ENCODE measurements at places on chromosomes 2 and 18.
A peak's percentile ranks its signal among the peaks of the same experiment; 100 is the strongest.

DNA sequence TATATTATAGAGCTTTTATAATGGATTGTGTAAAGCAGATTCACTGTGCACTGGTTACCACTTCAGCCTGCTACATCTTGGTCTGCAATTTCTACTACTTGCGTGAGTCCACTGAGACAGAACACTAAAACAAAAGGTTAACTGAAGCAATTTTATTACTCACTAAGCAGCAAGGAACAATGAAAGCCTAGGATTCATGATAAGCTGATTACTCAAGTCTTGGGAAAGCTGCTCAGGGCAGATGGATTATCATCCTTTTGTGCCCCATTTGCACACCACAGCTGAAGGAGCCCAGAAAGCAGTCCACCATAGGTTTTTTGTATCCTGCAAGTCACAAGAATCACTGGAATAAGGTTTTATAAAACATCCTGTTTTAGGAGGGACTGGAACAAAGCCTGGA lies 1215.2 kb upstream of the TMEFF2 start:
- H3K27ac ChIP-seq, result no peak overlapping the region
- DNase-seq, result no peak
- H3K4me3 ChIP-seq, result no peak overlapping the region
- H3K4me1 ChIP-seq, result no peaks in the 10 kb centered on the region
- H3K27me3 ChIP-seq, result no peaks in the 10 kb centered on the region
- H3K36me3 ChIP-seq, result no peaks in the 10 kb centered on the region

DNA sequence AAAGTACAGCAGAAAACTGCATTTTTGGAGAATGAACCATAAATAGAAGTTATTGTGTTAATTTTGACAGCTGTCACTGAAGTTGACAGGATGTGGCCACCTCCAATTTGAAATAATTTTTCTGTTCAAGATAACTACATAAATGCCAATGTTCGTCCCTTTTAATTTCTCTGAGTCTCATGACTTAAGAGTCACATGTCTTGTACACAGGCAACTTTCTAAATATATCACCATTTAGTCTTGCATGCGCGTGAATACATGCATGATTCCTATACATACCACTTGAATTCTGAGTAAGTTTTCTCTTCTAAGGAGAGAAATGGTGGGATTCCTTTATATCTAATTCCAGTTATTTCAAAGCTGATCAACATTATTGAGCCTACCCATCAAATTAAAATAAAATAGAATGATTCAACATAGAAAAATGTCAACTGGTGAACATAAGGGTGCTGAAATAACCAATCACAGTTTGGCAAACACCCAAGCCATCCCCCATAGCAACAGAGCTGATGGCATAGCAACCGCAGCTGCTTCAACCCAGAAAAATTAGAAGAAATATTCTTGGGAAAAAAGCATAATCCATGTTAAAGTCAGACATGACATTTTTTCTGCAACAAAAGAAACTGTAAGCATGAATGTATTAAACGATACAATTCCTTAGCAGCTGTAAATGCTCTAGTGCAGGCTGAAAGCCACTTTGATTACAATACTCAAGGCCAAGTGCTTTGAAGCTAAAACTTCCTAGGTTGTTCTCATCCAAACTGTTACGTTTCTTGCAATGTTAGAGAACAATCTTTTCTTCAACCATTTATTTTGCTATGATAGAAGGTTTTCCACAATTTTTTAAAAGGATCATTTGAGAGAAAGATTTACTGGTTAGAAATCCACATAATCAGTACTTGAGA lies 282.7 kb downstream of the DLGAP1 start:
- DNase-seq, result no peak
- no peaks in the 10 kb centered on the region for H3K27me3 ChIP-seq
- no peaks in the 10 kb centered on the region for H3K4me1 ChIP-seq
- no peak overlapping the region for H3K4me3 ChIP-seq

GRCh38 chr2:62016957-62017356 lies 111.5 kb downstream of the COMMD1 start:
- H3K27ac ChIP-seq, result no peak overlapping the region
- no peak for DNase-seq
- no peaks in the 10 kb centered on the region for H3K36me3 ChIP-seq

GRCh38 chr18:6795307-6795706 lies 65.8 kb downstream of the ARHGAP28 start:
- H3K4me3 ChIP-seq, result no peak overlapping the region
- H3K27ac ChIP-seq, result no peak overlapping the region
- no peaks in the 10 kb centered on the region for H3K27me3 ChIP-seq
- H3K4me1 ChIP-seq, result no peaks in the 10 kb centered on the region
- DNase-seq, result no peak

- H3K27me3 ChIP-seq, result no peaks in the 10 kb centered on the region
- no peak for DNase-seq
- peaks cover 5% of the 10 kb centered on the region for H3K36me3 ChIP-seq
- no peak overlapping the region for H3K4me3 ChIP-seq
Measured at GRCh38 chr2:101794141-101794540, 96.6 kb downstream of the MAP4K4 start.

DNA sequence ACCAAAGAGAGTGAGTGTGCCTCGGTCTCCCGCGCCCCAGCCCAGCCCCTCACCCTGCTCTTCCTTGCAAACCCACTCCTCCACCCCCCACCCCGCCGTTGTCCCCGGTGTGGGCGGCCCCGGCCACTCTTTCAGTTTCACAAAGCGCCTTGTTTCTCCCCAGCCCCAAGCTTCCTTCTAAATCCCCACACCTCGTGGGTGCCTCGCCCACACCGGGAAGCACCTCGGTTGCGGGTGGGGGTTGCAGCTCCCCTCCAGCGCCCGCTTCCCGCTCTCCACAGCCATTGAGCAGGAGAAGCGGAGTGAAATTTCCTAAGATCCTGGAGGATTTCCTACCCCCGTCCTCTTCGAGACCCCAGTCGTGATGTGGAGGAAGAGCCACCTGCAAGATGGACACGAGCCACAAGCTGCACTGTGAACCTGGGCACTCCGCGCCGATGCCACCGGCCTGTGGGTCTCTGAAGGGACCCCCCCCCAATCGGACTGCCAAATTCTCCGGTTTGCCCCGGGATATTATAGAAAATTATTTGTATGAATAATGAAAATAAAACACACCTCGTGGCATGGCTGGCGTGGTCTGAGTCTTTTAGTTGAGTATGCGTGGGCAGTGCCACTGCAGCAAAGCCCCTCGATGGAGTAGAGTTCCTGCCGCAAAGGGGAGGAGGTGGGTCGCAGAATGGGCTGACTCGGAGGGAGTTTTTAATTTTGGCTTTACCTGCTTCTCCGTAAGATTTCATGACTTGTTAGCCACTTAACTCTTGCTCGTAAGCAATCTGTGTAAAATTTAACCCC lies 848 bp downstream of the TMSB10 start:
- DNase-seq, result peak; percentile 72
- peaks cover 14% of the 10 kb centered on the region for H3K36me3 ChIP-seq
- H3K4me1 ChIP-seq, result peaks cover 15% of the 10 kb centered on the region
- no peaks in the 10 kb centered on the region for H3K27me3 ChIP-seq
- peak overlapping the region; percentile 85 for H3K27ac ChIP-seq

GRCh38 chr2:164662868-164663631 lies 41.8 kb upstream of the GRB14 start:
- no peaks in the 10 kb centered on the region for H3K27me3 ChIP-seq
- DNase-seq, result no peak
- H3K27ac ChIP-seq, result no peak overlapping the region
- no peaks in the 10 kb centered on the region for H3K36me3 ChIP-seq
- no peaks in the 10 kb centered on the region for H3K4me1 ChIP-seq
- H3K4me3 ChIP-seq, result no peak overlapping the region

DNA sequence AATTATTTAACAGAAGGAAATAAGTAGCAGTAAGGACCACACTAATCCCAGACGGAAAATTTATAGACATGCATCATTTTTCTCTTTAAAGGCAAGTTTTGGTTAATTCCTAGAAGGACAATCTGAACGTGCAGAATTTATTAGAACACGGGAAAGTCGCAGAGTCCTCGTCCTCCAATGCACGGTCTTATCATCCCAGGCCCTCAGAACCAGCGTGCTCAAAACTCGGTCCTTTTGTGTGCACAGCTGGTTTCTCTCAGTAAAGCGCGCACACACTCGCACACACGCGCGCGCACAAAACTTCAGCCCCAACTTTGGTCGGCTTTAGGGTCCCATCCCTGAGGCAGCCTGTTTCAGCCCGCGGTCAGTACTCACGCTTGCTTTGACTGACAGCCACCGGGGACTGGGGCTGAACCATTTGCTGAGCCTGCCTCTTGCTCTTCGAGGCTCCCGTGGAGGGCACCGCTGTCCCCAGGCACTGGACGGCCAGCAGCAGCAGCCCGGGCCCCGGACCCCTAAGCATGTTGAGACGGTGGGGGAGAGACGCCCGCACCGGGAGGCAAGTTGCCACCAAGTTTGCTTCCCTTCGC lies 493 bp downstream of the FN1 start:
- peak overlapping the region; percentile 87 for H3K4me3 ChIP-seq
- peaks cover 16% of the 10 kb centered on the region for H3K4me1 ChIP-seq
- H3K36me3 ChIP-seq, result no peaks in the 10 kb centered on the region
- DNase-seq, result peak; percentile 63
- H3K27me3 ChIP-seq, result peaks cover 27% of the 10 kb centered on the region
- H3K27ac ChIP-seq, result peak overlapping the region; percentile 86

DNA sequence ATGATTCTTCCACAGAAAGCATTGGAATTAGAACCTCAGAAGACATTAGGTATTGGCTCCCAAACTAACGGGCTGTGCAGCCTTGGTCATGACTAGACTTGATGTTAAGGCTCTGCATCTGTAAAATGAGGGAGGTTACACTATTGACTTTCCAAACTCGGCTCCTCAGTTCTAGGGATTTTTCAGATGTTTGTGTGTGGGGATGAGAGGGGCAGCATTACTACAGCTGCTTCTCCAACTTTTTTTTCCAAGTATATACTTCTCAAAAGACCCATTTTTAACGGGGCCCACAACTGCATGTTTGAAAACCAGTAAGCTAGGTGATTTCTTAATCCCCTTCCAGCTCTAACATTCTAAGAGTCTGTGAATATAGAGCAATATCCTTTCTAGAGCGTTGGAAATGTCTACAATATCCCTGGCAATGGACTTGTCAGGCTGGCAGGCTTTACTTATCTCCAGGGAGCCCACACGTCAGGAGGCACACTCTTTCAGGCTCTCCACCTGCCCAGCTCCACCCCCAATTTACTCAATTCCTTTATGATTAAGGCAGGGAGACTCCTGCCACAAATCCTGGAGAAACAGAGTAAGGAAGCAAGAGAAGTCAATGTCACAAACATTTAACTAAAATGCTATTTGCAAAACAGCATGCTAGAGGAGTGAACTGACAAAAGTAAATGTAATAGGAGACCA lies 844 bp upstream of the MPV17 start:
- peak overlapping the region; percentile 99 for H3K4me3 ChIP-seq
- H3K36me3 ChIP-seq, result peaks cover 36% of the 10 kb centered on the region
- H3K4me1 ChIP-seq, result peaks cover 10% of the 10 kb centered on the region
- H3K27ac ChIP-seq, result peak overlapping the region; percentile 98

- no peaks in the 10 kb centered on the region for H3K36me3 ChIP-seq
- DNase-seq, result no peak
- H3K4me1 ChIP-seq, result no peaks in the 10 kb centered on the region
Measured at GRCh38 chr2:68591225-68591624, 52.2 kb upstream of the PROKR1 start.
